KBM-7 (cell line): ENCODE measurements at places on chromosomes 6 and 20.

DNA sequence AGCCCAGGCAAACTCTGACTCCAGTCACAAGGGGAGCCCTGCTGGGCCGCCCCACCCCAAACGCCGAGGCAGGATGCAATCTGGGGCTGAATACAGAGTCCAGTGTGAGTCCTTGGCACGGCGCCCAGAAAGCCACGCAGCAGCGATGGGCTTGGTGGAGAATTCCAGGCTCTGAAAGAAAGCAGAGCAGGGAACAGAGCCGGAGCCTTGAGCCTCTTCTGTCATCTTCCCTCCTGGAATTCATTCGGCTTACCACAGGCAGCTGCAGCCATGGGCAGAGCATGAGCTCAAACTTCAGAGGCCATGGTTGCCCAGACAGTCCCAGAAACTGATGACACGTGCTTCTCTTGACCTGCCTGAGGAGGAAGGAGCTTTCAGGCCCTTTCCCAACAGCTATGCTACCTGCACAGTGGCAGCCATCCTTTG is 441.1 kb upstream of the JARID2 start:
- DNase-seq, result no peak

- DNase-seq, result peak; percentile 43
Measured at GRCh38 chr20:17431621-17432364, 99.4 kb downstream of the BFSP1 start.

DNA sequence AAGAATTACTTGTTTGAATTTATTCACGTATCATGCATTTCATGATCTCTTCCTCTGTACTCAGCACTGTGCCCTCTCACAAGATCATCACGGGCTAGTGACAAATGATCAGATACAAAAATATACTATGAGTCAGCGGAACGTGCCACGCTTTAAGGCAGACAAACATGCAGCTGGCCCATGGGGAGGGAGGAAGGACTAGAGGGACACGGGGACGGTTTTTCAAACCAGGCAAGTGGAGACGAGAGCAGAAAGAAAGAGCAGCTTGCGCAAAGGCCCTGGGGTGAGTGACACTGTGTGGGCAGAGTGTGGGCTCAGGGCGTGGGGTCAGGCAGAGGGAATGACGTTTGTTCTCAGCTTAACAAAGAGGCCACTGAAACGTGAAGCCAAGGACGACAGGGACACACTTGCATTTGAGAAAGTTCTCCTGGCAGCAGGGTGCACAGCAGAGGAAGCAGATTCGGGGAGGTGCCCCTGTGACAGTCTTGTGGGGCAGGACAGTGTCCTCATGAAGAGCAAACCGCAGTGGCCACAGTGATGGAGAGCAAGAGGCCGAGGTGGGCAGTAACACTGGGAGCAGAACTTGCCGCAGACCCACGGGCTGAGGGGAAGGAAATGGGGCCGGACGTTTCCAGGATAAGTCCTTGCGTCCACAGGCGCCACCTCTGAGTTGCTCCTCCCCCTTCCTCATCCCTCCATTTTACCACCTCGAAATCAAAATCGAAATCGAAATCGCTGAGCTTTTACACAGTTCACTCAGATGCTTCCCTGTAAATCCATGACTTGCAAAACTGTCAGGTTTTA is 6.9 kb upstream of the RPS6KA2 start:
- DNase-seq, result peak; percentile 47

- peak; percentile 88 for DNase-seq
Measured at GRCh38 chr6:16130932-16131387, 2.1 kb downstream of the MYLIP start.

DNA sequence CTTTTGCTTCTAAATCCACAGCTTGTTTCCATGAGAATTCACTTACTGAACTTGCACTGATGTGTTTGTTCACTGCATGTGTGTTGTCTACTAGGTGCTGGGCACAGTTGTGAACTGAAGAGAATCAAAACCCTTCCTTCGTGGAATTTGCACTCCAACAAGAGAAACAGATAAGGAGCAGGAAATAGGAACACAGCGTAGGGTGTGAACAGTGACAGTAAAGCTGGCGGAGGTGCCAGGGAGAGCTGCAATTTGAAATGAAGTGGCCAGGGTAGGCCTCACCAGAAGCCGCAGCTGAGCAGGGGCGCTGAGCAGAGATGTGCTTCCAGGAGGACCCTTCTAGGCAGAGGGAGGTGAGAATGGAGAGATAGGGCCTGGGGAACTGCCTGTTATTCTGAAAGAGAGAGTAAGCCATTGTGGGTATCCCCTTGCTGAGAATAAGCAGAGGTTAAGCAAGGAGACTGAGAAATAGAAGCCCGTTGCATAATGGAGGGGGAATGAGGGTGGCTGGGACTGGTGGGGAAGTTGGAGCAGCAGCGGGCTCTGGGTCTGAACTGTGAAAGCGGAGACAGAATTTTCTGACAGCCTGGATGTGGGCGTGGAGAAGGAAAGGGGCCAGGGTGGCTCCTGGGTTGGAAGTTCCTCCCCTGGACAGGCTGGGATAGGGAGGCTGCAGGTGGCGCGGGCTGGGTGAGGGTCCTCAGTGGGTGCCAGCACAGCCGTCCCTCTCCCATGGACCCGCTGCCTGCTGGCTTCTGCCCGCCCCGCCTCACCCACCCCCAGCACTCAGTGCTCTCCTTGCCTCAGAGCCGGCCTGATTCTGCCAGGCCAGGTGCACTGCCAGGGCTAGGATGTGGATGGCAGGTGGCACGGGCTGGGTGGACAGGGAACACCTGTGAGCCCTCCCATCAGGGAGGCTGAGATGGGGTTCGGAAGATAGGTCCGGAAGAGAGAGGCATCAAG is 114.7 kb upstream of the AFDN start:
- DNase-seq, result no peak

- DNase-seq, result no peak
Measured at GRCh38 chr6:17478946-17479345, 85.6 kb downstream of the CAP2 start.

DNA sequence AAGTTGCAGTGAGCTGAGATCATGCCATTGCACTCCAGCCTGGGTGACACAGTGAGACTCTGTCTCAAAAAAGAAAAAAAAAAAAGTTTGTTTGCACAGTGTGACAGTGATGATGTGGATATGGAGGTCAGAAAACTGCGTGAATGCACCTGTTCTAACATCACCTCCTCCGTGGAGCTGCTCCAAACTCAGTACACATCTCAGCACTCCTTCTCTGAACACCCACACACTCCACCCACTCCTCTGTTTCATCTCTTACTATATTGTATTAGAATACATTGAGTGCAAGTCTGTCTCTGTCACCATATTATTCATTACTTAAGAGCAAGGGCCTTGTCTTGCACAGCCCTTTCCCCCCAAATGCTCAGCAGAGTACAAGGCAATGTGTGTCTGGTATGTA is 51.5 kb upstream of the ENPP4 start:
- DNase-seq, result no peak

GRCh38 chr20:10603971-10604864 is 69.6 kb downstream of the JAG1 start:
- DNase-seq, result no peak

GRCh38 chr6:107656883-107657282 is 167.0 kb downstream of the SOBP start:
- DNase-seq, result no peak

DNA sequence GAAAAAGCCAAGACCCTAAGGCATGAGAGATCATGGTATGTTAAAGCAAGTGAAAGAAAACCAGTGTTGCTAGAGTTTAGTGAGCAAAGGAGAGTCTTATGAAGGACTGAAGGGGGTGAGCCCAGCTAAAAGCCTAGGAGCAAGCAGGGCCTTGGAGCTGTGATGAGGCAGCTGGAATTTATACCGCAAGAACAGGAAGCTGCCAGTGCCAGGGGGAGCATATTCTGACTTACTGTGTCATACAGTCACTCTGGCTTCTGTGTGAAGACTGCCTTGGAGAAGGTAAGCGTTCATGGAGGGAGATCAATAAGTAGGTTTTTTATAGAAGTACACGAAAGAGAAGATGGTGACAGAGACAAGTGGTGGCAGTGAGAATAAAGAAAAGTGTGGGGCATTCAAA is 308.9 kb upstream of the THEMIS start:
- DNase-seq, result peak; percentile 8

DNA sequence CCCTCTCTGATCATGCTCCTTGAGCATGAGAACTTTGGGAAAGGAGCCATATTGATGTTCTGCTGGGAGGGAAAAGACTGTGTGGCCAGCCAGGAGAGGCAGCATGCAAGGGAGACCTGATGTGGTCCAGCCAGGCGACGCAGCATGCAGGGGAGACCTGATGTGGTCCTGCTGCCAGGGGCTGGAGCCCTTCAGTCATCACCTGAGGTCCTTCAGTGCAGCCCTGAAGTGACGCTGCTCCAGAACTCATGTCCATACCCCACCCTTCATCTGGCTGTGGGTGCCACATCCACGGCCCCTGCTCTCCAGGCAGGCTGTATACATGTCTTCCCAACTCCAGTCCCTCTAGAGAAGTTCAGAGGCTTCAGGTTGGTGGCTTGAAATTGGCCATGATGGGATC is 134.4 kb downstream of the ERMARD start:
- DNase-seq, result no peak

- no peak for DNase-seq
Measured at GRCh38 chr6:107473660-107474059, 14.3 kb upstream of the PDSS2 start.

- peak; percentile 40 for DNase-seq
Measured at GRCh38 chr20:23200914-23201313, 114.8 kb upstream of the CD93 start.

DNA sequence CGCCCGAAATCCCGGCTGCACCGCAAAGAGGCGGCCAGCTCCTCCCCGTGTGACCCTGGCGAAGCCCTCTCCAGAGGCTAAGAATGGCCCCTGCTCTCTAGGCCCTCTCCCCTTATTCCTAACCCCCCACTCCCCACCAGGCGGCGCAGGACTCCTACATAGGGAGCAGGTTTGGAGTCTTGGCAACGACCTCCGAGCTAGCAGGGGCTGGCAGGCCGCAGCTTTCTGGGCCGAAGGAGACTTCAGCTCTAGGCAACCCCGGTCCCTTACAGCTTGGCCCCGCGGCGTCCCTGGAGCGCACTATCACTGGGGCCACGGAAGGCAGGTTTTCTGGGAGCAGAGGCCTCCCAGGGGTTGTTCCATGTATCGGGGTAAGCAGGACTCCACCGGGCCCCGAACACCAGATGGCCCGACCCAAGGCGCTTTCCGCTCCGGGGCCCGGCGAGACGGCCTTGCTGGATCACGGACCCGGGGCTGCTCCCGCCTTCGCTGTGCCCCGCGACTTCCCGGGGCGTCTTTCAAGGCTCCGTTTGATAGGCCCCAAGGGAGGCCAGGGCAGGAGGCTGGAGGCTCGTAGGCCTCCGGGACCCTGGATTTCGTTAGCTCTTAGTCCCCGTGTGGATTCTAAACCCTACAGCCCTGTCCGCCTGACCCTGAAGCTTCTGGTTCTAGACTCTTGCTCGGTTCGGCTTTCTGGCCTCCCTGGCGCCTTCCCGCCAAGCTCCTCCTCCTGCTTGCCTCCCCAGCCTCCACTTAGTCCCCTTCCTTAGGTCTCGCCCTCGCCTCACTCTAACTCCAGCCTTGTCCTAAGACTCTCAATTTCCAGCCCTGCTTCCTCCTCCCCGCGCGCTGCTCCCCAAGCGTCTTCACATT is 1.9 kb downstream of the SLC32A1 start:
- peak; percentile 35 for DNase-seq

DNA sequence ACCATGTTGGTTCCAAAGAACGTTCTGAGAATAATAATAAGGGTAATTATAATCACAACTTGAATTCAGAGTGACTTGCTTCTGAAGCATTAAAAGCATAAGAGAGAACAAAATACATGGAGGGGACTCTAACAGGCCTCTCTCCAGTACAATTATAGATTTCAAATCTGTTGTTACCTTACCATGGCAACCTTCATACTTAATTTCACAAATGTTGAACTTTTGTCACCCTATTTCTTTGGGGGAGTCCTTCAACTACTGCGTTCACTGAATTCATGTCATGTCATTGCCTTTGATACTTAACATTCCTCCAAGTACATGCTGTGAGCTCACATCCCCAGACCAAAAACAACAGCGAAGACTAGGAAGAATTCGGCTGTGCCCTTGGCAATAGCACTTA is 104.0 kb downstream of the MKKS start:
- no peak for DNase-seq

- DNase-seq, result peak; percentile 52
Measured at GRCh38 chr6:89895276-89895874, 1.1 kb downstream of the GJA10 start.

DNA sequence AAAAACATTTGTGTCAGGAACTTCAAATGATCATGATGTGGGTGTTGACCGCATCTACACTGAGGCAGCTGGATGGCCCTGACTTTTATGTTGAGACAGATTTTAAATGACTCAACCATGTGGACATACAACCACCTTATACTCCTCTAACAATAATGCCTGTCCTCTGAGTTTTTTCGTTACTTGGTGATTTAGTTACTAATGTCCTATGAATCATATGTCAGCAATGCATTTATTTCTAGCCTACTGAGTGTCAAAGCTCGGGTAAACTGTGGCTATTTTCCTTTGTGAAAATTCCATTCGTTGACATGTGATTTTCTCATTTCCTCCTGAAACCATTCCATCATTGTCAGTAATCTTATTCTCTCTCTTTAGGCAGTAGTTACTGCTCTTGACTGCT is 38.9 kb upstream of the NKX2-4 start:
- DNase-seq, result no peak

DNA sequence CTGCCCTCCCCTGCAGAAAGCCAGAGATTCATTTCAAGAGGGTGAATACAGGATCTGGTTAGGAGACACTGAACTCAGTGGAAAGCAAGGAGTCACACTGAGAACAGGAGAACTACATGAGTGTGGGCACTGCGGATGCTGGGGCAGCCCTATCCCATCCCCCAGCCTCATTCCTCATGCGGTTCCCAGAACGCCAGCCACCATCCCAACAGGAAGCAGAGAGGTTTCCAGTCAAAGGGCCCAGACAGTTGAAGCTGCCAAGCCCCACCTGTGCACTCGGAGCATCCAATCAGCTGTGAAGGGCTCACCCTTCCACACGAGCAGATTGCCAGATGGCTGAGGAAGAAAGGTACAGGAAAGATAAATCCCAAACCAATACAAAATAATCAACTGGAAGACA is 50.7 kb upstream of the PRND start:
- DNase-seq, result no peak

GRCh38 chr6:30066577-30067459 is at the start of gene PPP1R11:
Gene PPP1R11 (plus strand): TSS chr6:30067198. CDS start chr6:30067411, 213 bp downstream.
- peak; percentile 100 for DNase-seq

DNA sequence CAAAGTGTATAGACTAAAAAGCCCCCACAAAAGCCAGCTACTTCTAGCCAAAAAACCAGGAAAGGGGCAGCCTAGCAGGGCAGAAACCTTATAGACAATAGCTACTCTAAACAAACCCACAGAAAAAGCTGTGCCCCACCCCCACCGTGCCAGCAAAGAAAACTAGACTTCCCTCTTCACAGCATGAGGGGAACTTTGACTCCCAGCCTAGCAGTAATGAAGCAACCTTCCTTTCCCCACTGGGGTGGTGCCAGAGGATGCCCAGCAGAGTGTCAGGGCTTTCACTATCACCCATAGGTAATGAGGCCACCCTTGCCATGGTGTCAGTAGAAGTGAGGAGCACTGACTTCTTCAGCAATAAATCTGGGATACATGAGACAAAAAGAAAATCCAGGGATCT is 99.0 kb upstream of the LGSN start:
- DNase-seq, result peak; percentile 54

- no peak for DNase-seq
Measured at GRCh38 chr6:94733066-94733465, 844.3 kb upstream of the MANEA start.
